ENCODE measurements at places on chromosomes 5 and 9. TPM values are rescaled to one million over a fixed set of nuclear protein-coding genes. Genes with fewer than 3 reads are reported as not detected.

GRCh38 chr5:123285122-123286023 lies 137.8 kb downstream of the CEP120 start:
- DNase-seq, result no peak

- peak; percentile 11 for DNase-seq
Measured at GRCh38 chr9:16985559-16986348, 115.3 kb upstream of the BNC2 start.

- DNase-seq, result peak; percentile 58
Measured at GRCh38 chr5:91641730-91642350, 258.7 kb upstream of the ARRDC3 start.

GRCh38 chr5:20359377-20359776 lies 371.4 kb upstream of the CDH18 start:
- DNase-seq, result no peak

DDX46 gene
- 31.7 TPM for total RNA-seq

DNA sequence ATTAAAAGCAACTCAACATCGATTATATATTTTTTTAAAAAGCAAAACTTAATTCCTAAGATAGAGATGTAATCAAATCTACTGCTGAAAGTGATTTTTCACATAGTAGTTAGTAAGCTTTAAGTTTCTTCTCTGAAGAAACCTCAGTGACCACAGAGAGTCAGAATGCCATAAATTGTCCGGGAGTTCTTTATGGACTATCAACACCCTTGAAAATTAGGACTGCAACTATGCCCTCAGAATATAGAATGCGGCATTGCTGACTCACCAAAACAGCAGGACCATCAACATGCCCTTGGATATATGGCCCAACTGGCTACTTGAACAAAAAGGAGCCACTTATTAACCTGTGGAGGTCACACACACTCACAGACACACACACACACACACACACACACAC lies 228.9 kb upstream of the SNX2 start:
- no peak for DNase-seq

PLPPR1 gene
- not detected for total RNA-seq

ZMYND19 gene
- total RNA-seq, result 16.8 TPM

- no peak for DNase-seq
Measured at GRCh38 chr5:179139111-179139935, 79.2 kb downstream of the ZNF354C start.

GRCh38 chr5:36655161-36655560 lies 48.8 kb downstream of the SLC1A3 start:
- no peak for DNase-seq
